ENCODE measurements at places on chromosomes 1 and 21.
A peak's percentile ranks its signal among the peaks of the same experiment; 100 is the strongest.

GRCh38 chr1:169018751-169019150, 87.7 kb upstream of the ATP1B1 start:
- no peak for DNase-seq

DNA sequence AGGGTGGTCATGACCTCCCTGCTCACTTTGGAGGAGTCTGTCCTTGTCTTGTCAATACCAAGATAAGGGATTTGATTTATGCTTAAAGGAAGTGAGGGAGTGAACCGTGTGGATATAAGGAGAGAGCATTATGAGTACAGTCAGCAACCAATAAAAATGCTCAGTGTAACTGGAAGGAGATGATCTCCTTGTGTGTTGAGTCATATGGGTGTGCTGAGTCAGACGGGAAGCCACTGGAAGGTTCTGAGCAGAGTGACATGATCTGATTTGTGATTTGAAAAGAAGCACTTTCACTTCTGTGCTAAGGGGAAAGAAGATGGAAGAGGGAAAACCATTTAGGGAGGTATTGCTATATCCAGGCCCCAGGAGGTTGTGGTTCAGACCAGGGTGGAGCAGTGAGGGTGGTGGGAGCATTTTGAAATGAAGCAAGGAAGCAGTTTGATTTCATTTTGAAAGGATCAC, 2.5 kb upstream of the BCL10 start:
- DNase-seq, result peak; percentile 65

DNA sequence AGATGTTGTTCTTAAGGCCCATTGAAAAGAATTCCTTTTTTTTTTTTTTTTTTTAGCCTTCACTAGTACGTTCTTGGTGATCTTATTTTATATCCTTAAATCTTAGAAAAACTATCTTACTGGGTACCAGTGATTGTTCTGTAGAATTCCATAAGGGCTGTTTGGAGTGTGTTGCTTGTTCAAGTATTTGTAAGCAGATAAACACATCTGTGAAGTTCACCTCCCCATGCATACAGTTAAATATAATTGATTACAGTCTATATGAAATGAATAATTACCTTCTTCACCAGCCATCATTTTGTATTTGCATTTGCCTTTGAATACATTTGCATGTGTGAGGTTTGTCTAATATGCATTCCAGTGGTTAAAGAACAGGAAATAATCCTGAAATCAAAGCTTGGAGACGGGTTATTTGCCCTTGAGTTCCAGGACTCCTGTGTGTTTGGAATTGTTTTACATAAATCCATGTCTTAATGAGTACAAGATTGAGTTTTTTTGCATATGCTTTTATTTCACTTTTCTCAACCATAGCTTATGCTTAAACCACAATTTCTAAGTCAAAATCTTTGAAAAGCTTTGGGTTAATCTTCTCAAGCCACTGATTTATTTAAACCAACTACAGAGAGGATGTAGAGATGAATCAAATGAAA, 73.1 kb downstream of the VPS13D start:
- no peak for DNase-seq

GRCh38 chr1:40553017-40553416, 21.6 kb downstream of the ZNF684 start:
- DNase-seq, result no peak

- no peak for DNase-seq
Observed at GRCh38 chr1:203695116-203695515, 68.5 kb downstream of the ATP2B4 start.

GRCh38 chr1:116075575-116075974, 35.6 kb upstream of the MAB21L3 start:
- DNase-seq, result no peak

DNA sequence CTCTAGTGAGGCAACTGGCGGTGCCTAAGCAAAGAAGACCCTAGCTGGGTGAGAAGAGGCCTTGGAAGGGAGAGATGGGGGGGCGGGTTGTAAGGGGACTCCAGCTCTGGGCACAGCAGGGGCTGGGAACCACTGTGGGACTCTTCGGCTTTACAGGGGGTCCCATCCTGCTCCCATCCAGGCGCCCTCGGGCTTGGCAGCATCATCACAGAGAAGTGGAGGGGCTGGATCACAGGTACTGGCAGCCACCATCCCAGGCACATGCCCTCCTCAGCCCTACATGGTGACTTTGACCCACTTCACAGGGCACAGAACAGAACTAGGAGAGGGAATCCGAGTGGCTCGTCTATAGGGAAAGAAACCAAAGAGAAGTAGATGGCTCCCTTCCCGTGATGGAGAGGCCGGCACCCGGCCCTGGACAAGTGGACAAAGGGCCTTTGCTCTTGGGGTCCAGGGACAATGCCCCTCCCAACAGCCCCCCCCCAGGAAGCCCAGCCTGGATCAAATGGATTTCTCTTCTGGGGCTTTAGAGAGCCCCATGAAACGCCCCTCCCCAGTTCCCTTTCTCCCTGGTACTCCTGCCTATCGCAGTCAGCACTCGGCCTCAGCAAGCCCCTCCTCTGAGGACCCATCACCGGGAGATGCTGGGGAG, 54.0 kb upstream of the ECE1 start:
- no peak for DNase-seq

- no peak for DNase-seq
Observed at GRCh38 chr1:75708910-75709309, 15.6 kb upstream of the ACADM start.

DNA sequence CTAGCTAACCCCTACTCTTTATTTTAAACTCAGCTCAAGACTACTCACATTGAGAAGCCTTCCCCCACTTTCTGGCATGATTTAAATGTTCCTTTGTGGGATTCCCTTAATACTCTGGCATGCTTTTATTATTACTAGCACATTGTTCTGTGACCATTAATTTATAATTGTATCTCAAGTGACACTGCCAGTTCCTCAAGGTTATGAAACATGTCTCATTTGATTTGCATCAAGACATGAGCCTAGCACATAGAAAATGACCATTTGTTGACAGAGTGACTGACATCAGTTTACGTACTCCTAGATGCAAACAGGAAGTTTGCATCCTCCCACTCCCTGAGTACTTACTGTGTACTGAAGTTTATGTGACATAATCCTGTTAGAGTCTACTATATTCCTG, 15.2 kb downstream of the RGS4 start:
- no peak for DNase-seq

DNA sequence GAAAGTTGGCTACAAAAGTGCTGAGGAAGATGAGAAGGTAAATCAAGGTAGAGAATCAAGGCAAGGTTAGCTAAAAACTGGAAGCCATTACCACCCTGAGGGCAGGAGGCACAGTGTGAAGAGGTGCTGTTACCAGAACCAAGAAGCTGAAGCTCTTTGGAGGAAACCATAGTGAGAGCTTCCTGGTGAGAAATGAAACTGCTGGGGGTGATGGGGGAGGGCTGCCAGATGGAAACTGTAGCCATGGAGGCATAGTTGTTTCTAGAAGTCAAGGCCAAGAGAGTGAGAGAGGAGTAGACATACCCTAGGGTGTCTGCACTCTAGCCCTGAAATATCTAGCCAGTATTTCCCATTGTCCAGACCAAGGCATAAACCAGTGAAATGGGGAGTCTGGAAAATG, 28.7 kb downstream of the IFI44 start:
- DNase-seq, result no peak

DNA sequence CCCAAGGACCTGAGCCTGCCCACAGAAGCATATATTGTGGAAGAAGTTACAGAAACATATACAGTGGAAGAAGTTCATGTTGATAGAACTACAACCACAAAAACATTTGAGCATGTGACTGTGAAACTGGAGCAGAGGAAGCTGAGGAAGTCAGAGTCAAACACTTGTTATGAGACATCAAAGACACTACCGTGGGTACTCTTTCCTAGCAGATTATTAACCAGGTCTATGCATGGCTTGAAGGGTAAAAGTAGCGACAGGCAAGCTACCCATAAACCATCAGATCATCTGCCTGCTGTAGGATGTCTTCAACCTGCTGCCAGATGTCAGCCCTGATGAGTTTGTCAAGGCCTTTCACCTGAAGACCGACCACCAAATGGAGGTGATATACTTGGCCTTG, 35.8 kb downstream of the IVNS1ABP start:
- no peak for DNase-seq

GRCh38 chr1:38197312-38198061, 150.9 kb upstream of the POU3F1 start:
- DNase-seq, result no peak

DNA sequence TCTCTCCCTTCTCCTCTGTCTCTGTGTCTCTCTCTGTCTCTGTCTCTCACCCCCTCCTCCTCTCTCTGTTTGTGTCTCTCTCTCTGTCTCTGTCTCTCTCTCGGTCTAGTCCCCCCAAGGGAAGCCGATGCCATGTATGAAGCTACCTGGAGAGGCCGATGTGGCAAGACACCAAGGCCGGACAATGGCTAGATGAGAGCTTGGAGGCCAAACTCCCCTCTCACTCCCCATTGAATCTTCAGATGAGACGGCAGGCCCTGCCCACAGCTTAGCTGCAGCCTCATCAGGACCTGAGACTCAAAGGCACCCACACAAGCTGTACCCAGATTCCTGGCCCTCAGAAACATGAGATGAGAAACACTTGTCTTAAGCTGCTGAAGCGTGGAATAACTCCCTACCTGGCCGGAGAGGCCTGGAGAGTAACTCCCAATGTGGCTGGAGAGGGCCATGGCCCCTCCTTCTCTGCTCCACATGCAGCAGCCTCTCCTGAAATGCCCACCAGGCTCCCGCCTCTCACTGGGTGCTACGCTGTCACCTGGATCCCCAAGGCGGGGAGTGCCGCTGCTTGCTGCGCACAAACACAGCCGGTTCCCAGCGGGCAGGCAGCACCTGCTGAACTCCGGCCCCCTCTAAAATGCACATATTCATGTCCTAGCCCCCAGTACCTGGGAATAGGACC, 7.8 kb upstream of the ACTRT2 start:
- DNase-seq, result no peak

- no peak for DNase-seq
Observed at GRCh38 chr1:17185485-17185860, 19.5 kb upstream of the PADI1 start.

- DNase-seq, result no peak
Observed at GRCh38 chr1:173714441-173714758, 381 bp upstream of the KLHL20 start.

- DNase-seq, result peak; percentile 72
Observed at GRCh38 chr1:151905070-151905442, 4.3 kb downstream of the THEM4 start.

- DNase-seq, result no peak
Observed at GRCh38 chr1:85001742-85002141, 4.8 kb upstream of the MCOLN2 start.

GRCh38 chr21:43600642-43601402, 58.5 kb downstream of the HSF2BP start:
- DNase-seq, result no peak

DNA sequence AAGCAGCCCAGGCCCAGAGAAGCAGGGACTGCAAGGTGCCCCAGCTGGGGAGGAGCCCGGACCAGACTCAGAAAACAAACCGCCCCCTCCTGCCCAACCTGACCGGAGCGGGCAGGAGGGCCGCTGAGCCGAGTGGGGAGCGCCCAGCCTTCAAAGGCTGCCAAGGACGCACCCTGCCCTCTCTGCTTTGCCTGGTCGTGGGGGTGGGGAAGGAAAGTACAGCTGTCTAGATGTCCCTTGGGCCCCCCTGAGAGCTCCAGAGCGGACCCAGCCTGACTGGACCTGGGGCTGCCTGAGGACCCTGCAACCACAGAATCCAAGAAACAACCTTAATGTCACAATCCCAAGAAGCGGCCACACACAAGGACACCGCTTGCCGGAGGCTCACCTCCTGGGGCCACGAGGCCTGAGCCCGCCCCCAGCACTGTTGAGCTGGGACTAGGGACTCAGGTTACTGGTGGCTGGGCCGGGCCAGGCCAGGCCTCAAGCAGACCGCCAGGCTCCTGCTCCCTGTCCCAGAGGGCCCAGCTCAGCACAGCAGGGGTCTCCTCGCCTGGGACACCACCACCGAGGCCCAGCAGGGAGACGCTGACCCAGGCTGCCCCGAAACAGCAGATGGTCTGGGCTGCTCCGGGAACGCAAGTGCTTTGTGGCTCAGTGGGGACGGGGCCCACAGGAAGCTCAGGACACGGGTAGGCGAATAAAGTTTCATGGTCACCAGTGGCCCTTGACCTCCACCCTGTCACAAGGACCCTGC, 1.4 kb downstream of the DVL1 start:
- DNase-seq, result no peak

DNA sequence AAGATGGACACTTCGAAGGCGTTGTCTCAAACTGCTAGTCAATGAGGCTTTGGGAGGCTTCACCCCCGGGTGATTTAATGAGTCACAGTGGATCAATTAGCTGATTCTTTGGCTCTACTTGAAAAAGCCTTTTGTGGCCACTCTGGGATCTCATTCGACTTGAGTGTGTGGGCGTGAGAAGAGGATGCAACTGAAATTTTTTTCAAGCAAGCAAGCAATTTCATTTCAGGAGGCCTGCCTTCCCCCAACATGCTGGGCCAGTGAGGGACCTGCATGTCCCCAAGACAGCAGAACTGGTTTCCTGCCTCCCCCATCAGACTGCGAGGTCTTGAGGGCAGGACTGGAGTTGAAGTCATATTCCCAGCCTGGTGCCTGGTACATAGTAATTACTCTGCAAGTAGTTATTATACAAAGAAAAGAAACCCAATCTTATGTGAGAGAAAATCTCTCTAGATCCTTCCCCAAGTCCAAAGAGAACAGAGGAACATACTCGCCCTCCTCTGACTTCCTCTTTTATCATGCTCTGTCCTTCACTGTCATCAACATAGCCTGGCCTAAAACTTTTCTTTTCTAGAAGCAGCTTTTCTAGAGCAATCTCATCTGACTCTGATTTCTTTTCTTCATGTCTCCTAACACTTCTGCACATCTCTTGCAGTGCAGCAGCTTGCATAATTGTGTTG, 22.7 kb downstream of the SYT6 start:
- DNase-seq, result no peak

DNA sequence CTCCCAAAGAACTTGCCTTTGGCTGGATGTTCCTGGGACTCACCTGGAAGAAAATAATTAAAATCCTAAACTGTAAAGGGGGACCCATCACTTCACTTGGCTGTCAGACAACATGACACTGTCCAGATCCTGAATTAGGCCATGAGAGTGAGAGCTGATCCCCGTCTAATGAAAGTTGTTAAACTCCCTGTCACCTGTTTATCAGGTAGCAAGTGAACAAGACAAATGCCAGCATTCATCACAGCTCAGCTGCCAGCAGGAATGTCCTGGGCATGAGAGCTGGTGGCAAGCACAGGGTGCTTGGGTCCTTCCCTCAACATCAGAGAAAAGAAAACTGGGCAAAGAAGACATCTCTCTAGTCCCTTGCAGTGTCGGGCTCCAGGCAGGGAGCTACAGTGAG, 23.8 kb downstream of the PMVK start:
- DNase-seq, result no peak

GRCh38 chr1:66876664-66877063, 48.0 kb downstream of the DNAI4 start:
- DNase-seq, result no peak

GRCh38 chr1:205583461-205584130, 48.2 kb downstream of the ELK4 start:
- no peak for DNase-seq

DNA sequence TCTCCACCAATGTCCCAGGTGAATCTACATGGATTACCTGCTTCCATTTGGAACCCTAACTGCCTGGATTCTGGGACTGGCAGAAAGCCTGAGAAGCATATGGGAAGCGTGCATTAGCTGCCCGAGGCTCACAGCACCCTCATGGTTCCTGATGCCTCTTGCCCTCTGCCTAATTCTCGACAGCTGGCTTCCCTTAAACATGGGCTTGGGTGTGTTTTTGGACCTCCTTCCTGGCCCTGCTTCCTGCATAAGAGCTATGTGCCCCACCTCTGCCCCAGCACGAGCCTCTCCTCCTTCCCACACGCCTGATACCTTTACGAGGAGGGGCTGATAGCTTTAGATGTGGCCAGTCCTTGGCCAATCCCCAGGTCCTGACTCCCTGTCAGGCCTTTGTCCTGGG, 152.4 kb upstream of the HMGB4 start:
- DNase-seq, result no peak
